Stimulated activated CD4-positive, alpha-beta T cell treated with anti-CD3 and anti-CD28 coated beads, Interleukin-1b, Interleukin-23, amount 100 ng/mL, for 48 hours (primary cell): ENCODE measurements at places on chromosomes 16 and 17.
A peak's percentile ranks its signal among the peaks of the same experiment; 100 is the strongest.

DNA sequence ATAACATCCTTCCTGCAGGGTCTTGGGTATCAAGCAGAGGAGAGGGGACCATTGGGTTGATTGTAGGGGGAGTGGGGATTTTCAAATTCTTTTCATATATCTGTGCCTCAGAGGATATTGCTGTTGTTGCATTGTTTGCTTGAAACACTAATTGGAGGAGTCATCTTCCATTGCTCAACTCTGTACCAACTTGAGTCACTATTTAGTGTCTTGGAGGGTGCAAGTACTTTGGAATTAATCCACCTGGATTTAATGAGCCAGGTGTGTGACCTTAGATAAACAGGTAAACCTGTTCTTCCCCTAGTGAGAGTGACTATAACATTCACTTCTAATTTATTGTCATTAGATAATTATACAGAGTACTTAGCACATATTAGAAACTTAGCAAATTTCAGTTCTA lies 151.3 kb upstream of the CNTNAP4 start:
- DNase-seq, result no peak

- no peak for DNase-seq
Measured at GRCh38 chr16:72430121-72430520, 258.2 kb upstream of the PMFBP1 start.

DNA sequence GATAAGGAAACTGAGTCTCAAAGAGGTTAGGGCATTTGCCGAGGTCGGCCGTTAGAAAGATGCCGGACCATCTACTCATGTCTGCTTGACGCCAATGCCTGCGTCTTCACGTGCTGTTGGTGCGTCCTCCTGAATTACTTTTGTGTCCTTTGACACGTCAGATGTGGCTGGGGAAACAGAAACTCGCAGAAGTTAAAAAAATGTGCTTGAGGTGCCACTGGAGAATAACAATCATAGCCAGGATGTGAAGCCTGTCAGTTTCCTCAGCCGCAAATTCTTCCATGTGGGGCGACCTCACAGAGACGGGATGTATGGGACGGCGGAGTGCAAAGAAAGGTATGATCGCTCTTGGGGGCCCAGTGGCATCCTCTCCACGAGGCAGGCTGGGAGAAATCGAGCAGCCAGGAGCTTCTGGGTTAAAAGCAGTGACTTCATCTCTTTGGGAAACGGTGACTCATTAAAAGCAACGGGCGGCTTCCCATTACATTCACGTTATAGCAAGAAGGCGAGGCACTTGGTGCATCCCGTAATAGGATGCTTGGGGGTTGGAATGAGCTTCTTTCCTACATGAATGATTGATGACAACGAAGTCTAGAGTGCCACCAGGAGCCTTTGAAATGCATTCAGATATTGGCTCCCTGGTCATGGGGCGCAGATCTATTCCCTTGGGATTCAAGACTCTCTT lies 67.8 kb downstream of the BMERB1 start:
- DNase-seq, result no peak

- DNase-seq, result no peak
Measured at GRCh38 chr17:69405096-69405495, 9.4 kb upstream of the MAP2K6 start.

DNA sequence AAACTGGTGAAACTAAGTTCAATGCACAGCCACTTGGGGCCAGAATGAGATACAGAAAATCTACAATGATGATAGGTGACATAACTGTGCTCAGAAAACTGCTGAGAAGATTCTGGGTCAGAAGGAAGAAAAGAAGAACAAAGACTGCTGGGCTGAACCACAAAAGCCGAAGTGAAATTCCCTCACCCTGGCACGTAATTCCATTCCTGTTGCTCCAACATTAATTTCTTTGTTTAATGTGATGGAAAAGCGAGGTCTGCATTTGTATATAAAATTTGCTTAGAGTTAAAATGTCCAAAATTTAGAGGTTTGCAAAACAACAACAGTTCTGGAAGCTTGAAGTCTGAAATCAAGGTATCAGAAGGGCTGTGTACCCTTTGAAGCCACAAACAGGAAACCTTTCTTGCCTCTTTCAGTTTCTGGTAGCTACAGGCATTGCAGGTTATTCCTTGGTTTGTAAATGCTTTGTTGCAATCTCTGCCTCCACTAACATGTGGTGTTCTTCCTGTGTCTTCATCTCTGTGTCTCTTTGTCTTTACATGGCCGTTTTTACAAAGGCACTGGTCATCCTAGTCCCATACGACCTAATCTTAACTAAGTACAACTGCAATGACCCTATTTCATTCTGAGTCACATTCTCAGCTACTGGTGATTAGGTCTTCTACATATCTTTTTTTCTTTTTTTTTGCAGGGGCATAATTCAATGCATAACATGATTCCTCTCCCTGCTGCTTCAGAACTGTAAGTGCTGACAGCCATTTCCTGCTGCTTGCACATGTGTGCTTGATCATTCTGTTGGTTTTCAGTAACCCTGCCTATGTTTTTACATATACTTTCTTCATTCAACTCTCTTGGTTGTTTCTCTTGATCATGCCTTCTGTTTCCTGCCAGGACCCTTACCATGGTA lies 603.0 kb upstream of the CDH8 start:
- DNase-seq, result no peak

DNA sequence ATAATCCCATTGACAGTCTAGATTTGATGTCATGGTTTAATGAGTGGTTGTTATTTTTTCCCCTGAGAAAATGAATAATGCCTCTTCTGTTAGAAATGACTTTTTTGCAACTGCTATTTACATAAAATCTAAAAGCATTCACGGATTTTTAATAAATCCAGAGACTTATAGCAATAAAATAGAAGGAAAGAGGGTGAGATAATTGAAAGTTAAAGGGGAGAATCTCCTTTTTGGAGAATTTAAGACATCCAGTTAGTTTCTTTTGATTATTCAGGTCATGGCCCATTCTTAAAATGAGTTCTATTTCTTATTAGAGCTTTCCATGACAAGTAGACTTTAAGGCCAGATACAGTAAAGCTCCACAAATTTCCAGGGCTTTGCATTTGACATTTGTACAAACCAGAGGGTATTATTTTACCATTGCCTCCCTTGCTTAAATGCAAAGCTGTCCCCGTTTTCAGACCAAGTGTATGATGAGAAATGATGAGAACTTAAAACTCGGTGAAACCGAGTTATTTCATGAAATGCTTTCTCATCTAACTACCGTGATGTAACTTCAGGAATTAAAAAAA lies 789.0 kb upstream of the SOX9 start:
- DNase-seq, result no peak

GRCh38 chr17:20927308-20927977 lies 115.4 kb downstream of the USP22 start:
- DNase-seq, result no peak

DNA sequence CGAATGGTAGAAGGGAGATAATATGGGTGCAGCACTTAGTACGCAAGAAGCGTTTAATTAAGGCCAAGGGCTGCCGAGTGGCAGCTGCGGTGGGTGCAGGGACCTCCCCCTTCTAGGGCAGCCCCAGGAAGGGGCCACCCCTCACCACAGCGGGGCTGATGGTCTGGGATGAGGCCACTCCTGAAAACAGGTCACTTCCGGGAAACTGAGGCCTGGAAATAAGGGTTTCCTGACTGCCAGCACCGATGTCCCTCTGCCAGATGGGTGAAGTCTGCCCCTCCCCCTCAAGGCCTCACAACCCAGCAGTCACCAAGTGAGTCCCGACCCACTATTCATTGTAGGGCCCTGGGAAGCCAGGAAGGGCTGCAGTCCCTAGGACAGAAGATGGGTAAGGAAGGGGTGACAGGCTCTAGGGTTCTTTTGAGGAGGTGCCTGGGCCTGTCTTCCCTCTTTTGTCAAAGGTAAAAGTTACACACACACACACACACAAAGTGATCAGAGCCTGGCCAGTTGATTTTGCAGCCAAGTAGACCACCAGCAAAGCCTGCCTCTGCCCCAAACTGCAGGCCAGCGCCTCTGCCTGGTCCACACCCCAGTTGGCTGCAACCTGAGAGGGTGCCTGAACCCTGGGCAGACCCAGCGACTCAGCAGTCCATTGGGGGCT lies 12.5 kb downstream of the SREBF1 start:
- DNase-seq, result no peak

GRCh38 chr17:33674685-33675084 lies 381.6 kb upstream of the ASIC2 start:
- peak; percentile 39 for DNase-seq

GRCh38 chr17:4569591-4569990 lies 9.2 kb upstream of the GGT6 start:
- DNase-seq, result no peak

- DNase-seq, result no peak
Measured at GRCh38 chr17:79423811-79424465, 186.9 kb downstream of the RBFOX3 start.

- DNase-seq, result no peak
Measured at GRCh38 chr16:83989300-83989699, 21.3 kb downstream of the NECAB2 start.

DNA sequence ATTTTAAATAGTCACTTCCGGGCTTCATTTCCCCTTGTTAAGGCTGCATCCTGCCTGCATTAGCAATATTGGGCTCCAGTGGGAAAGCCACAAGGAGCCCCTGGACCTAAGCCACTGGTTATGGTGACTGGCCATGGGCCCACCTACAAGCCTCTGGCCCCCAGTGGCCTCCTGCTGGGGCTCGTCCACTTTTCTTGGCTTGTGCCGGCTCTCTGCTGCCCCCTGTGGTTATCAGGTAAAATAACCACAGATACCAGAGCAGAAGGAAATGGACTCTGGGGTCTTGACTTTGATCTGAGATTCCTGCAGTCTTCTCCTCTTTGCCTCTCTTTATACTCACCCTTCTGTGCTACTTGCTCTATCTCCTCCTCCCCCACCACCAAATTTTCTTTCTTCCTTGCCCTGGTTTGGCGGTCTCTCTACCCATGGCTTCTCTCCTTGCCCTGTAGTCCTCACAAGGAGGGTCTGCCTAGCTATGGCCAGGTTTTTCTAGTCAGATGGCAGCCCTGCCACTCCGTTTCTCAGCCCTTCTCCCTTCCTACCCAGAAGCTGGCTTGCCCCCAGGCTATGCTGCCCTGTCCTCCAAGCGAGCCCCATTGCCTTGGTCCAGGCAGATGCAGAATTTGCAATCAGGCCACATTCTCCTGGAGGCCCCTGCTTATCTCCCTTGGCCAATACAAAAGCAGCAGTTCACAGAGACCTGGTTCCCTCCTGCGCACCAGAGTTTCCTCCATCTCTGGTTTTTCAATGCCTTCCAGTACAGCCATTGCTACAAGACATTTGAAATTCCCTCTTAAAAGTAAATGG lies 82.9 kb upstream of the RCVRN start:
- DNase-seq, result peak; percentile 8

- DNase-seq, result peak; percentile 30
Measured at GRCh38 chr17:48544349-48545021, 424 bp downstream of the HOXB2 start.

- no peak for DNase-seq
Measured at GRCh38 chr16:49701789-49702494, 154.0 kb downstream of the ZNF423 start.

- no peak for DNase-seq
Measured at GRCh38 chr17:79833110-79833450, 6.2 kb downstream of the CBX4 start.

GRCh38 chr17:19317359-19318095 lies 45.0 kb downstream of the B9D1 start:
- DNase-seq, result no peak

- DNase-seq, result no peak
Measured at GRCh38 chr17:11387610-11388009, 146.6 kb downstream of the SHISA6 start.

DNA sequence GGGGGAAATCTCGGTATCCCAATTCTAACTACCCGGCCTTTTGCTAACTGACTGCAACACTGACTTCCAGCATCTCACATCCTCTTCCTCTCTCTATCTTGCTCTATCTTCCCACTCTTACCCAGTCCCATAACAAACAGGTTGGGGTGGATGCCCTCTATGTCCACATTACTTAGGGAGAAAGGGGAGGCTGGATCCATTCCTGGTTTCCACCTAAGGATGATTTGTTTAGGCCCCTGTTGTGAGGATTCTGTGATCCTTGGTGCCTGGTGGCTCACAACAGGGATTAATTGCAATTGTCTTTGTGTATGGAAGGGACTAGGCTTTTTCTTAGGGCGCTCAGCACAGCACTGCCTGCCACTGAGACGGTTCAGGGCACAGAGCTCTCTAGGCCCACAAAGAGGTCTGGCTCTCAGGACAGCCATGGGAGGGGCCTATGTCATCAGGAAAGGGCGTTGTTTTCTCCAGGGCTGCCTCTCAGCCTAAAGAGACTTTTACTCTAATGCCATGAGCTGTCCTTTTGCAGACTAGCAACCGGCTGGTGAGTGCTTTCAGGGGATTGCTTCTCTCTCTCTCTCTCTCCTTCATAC lies 612.1 kb upstream of the SALL1 start:
- DNase-seq, result no peak

DNA sequence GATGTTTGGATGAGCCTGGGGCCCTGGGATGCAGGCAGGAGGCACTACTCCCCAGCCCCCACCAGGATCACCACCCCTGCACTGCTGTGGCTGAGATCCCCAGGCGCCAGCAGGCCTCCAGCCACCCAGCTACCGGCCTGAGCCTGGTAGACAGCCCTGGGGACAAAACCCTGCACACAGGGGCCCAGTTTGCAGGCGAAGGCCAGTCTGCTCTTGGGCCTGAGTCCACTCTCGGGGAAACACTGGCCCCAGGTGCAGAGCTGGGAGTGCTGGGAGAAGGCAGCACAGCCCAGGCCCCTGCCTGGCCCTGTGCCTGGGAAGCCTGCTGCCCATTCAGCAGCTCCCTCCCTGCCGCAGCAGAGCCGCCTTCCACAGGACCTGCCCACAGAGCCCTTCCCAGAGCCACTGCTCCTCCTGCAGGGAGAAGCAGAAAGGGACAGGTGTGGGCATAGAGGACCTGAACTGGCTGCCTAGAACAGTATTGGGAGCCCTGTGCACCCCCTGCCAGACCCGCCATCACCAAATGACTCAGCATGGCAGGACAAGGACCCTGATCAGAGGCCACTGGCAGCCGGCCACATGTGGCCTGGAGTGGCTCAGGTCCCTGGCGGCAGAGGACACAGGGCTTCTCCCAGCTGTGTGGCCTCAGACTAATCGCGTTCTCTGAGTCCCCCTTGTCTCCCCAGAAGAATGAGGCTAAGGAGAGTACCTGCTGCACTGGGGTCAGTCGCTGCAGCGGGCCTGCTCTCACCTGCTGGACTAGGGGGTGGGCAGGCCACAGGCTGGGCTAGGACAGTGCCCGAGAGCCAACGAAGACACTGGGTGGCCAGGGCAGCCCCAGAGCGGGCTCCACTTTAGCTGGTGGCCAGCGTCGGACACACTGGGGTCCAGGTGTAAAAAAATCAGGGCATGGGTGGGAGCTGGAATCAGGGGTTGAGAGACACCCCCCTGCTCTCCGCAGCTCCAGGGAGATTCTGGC lies 10.7 kb downstream of the MSRB1 start:
- no peak for DNase-seq

GRCh38 chr17:13599168-13599577 lies 2.6 kb downstream of the HS3ST3A1 start:
- DNase-seq, result no peak

GRCh38 chr16:27819881-27820610 lies 243.5 kb downstream of the GSG1L start:
- DNase-seq, result no peak
